ENCODE measurements at places on chromosomes 2 and 18.

GRCh38 chr18:75638223-75638775 lies 210.8 kb upstream of the SMIM21 start:
- DNase-seq, result no peak

GRCh38 chr18:12026562-12026961 lies 45.3 kb downstream of the IMPA2 start:
- DNase-seq, result no peak

DNA sequence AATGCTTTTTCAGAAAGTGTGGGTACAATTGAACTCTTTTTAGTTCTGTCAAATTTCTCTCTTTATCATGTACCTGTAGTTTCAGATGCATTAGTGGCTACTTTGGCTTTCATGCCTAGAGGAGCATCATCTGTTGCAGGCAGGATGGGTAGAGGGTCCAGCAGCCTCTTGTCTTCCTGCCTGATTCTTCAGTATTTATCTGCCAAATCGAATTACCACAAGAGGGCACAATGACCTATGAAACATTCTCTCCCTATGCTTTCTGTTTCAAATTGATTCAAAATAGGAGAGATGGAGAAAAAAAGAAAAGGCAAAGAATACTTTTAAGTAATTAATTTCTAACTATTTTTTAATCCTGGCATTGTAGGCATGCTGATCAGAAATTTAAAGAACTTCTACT lies 477.2 kb downstream of the TRIB2 start:
- no peak for DNase-seq

- no peak for DNase-seq
Measured at GRCh38 chr2:40178971-40179370, 272.9 kb downstream of the SLC8A1 start.

- no peak for DNase-seq
Measured at GRCh38 chr2:99188357-99188756, 7.4 kb downstream of the MRPL30 start.

DNA sequence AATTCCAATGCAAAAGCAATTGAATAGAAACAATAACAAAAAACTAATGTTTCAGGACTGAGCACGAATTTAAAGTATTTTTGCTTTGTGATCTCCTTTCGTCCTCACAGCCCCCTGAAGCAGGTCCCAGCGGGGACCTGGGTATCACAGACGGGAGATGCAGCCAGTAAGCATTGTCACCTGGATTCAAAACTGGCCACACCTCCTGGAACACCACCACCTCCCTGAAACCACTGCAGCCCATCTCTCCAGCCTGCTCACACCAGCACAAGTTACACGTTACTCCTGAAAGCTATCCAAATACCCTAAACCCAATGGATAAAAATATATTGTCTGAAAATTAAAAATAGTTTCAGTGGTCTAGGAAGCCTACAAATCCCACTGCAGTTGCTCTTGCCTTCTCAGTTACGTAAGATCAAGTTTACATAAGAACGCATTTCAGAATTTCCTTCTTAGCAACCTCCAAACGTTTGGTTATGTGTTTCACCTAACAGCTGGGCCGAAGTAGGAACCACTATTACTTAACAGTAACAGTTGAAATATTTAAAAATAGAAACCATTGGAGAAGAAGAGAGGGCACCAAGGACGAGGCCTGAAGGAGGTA lies 178.0 kb downstream of the HDAC4 start:
- no peak for DNase-seq

DNA sequence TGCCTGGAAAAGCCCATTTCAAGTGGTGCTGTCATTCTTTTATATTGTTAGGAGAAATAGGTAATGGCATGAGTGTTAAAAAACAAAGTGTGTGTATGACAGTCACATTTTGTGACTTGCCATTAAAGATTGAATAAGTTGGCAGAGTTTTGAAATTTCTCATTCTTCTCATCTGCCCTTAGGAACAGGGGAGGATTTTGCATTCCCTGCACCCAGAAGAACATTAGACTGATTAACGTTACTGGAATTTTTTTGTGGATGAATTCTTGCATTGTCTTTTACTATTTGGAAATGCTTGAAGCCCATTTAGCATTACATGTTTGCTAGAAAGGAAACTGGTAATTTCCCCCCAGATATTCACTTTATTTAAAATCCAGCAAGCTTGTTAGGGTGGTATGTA lies 162.2 kb downstream of the BABAM2 start:
- no peak for DNase-seq

GRCh38 chr18:23765931-23766330 lies 76.7 kb downstream of the LAMA3 start:
- no peak for DNase-seq

GRCh38 chr2:171390941-171391516 lies 42.8 kb downstream of the METTL8 start:
- DNase-seq, result no peak

- DNase-seq, result no peak
Measured at GRCh38 chr2:120206022-120206581, 17.1 kb downstream of the TMEM185B start.

DNA sequence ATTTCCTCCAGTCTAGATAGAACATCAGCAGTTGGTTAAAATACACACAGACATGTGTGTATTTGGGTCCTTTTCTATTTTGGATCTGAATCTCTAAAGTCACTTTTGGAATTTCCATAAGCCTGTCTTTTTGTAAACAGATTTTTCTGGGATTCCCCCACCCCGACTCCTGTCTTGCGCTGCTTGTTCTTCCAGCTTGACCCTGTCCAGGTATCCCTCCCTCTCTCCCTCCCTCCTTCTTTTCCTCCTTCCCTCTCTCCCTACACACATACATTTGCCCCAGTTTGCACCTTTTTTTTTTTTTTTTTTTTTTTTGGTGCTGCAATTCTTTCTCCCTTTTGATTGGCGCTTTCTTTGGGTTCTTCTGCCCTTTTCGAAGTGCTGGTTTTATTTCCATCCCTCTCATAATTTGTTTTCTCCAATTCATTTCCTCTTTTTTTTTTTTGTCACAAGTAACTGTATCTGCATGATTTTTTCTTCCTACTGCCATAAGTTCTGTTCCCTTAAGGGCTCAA lies 114.8 kb upstream of the SERTAD2 start:
- DNase-seq, result no peak

DNA sequence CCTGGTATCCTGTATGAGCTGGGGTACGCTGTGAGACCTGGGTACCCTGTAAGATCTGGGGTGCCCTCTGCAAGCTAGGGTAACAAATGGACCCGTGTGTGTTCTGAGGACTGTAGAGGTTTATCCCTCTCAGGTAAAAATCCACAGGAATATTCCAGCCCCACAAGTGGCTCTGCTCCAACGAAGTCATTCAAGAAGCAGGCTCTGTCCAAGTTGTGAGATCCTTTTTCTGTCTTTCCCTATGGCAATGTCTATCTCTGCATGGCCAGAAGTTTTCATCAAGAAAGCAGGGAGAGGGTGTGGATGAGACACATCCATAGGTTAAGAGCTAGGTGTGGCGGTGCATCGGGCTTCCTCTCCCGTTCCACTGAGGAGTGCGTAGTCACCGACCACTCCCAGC lies 43.0 kb downstream of the PTGR3 start:
- DNase-seq, result no peak

DNA sequence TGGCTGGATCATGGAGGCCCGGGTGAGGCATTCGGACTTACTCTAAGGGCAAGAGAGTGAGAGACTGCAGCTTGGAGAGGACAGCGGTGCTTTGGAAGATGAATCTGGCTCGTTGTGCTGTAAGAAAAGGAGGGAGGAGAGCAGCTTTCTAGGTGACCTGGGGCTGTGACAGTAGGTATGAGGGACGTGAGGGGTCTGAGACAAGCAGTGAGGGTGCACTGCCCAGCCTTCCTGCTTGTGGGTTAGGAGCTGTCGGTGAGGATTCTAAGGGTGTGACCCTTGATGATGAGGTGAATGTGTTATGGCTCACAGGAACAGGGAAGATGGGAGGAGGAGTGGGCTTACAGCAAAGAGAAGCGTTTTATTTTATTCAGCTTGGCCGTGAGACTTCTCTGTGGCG lies 27.1 kb upstream of the RHOB start:
- no peak for DNase-seq

GRCh38 chr2:223102040-223102400 lies 50.0 kb downstream of the KCNE4 start:
- DNase-seq, result no peak

DNA sequence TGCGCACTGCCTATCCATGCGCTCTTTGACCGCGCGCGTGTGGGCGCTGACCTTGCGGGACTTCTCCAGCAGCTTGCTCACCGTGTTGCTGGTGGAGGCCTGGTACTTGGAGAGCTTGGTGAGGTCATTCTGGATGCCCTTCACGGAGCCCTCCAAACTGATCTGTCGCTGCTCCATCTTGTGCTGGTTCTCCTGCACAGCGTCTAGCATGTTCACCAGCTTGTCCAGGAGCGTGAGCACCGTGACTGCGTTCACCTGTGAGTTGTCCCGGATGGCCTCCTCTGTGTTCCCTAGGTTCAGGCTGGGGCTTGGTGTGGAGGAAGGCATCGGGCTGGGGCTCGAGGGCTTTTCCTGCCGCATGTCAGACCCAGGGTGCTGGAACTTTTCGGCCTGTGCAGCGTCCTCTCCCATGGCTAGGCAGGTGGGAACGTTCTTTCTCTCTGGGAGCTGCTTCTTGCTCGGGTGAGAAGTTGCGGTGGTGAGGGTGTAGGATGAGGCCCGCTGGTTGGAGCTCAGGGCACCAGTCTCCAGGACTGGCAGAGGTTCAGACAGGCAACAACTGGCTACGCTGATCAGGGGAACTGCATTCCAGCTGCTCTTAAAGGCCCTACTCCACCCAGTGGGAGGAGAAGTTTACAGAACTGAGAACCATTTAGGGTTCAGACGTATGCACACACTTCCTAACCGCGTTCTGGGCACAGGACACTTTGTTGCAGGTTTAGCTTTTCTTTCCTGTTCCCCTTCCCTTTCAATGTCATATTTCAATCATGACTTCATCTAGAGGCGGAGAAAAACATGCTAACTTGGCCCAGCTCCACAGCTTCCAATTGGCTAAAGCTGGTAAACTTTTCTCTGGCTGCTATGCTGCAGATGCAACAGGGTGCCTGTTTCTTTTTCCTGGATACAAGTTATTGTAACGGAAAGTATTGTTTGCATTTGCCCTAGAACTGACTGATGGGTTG lies at the start of gene CAVIN2:
Gene CAVIN2 (minus strand): TSS at position 574 of the 962 bp plus-strand sequence. CDS start 163 bp downstream, at position 411.
- no peak for DNase-seq

- no peak for DNase-seq
Measured at GRCh38 chr2:6676241-6676640, 189.5 kb downstream of the CMPK2 start.

DNA sequence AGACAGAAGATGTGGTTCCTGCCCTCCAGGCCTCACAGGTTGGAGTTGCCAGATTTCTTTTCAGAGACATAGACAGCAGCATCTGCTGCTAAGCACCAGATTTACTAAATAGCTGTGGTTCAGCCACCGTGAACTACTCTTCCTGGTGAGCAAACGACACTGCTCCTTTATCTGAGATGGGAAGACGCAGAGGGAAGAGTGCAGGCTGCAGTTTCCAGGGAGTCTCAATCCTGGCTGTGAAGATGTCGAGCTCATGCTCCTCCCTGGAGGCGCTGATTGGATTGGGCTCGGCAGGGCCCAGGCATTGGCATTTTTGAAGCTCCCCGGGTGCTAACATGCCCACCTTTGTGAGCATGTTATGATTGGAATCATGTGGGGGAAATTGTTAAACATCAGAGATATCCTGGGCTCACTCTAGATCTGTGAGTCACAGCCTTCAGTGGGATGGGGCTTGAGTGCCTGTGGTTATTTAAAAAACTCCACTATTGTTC lies 314.8 kb downstream of the TSN start:
- no peak for DNase-seq

GRCh38 chr2:98731041-98731893 lies at the start of gene MGAT4A:
TSS of gene MGAT4A (minus strand) at chr2:98731132. CDS start at chr2:98726332, 4,800 bp downstream.
- DNase-seq, result peak; percentile 59
